H54 (cell line): ENCODE measurements at places on chromosomes 6 and 20.

- no peak for DNase-seq
These were observed 91.7 kb upstream of the PHACTR3 start for GRCh38 chr20:59512651-59513050.

GRCh38 chr6:137729866-137730629 lies 137.0 kb upstream of the TNFAIP3 start:
- DNase-seq: no peak

DNA sequence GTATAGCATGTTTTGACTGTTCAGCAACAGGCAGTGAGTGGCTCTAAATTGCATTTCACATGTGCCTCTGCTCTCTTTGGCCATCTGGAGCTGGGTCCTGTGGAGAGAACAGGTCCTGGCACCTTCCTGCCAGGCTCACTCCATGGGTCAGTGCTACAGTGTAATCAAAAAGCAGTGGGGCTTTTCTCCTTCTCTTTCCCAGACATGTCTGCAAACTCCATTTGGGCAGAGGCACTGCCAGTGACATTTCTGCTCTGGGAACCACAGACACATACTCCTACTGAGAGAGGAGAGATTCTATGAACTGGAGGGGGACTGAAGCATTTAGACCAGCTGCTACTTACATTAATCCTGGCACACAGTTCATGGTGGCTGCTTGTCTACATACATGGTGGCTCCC lies 68.3 kb upstream of the TRAF3IP2 start:
- no peak for DNase-seq

GRCh38 chr6:105097288-105097687 lies 82.5 kb downstream of the POPDC3 start:
- DNase-seq: no peak

GRCh38 chr6:8041913-8042583 lies 22.1 kb downstream of the BLOC1S5 start:
- DNase-seq: no peak

DNA sequence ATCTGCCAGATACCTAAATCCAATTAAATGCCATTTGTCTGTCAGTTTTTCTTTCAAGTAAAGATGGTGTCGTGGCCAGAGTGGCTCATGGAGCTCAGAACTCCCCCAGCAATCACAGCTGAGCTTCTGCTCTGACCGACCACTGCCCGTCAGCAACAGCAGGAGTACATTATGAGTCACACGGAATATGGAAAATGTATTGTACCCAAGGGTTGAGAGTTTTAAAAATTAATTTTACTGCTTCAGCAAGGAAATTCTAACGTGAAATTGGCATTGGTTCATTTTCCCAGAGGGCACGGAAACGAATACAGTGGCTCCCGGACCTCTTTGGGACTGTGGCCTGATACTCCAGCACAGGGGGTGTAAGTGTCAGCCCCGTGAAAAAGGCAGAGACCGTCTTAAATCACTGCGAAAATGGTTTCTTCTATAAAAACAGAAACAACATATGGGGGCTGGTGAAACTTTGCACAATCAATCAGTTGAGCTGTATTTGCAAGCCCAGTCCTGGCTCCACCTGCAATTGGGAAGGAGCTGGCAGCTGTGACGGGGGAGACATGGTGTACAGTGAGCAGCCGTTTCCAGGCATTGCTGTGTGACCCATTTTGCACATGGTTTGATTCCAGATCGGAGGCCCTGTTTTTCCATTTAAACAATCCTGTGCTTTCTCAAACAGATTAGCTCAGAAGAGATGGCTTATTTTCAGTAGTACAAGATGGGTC lies 12.8 kb downstream of the NPEPL1 start:
- no peak for DNase-seq

DNA sequence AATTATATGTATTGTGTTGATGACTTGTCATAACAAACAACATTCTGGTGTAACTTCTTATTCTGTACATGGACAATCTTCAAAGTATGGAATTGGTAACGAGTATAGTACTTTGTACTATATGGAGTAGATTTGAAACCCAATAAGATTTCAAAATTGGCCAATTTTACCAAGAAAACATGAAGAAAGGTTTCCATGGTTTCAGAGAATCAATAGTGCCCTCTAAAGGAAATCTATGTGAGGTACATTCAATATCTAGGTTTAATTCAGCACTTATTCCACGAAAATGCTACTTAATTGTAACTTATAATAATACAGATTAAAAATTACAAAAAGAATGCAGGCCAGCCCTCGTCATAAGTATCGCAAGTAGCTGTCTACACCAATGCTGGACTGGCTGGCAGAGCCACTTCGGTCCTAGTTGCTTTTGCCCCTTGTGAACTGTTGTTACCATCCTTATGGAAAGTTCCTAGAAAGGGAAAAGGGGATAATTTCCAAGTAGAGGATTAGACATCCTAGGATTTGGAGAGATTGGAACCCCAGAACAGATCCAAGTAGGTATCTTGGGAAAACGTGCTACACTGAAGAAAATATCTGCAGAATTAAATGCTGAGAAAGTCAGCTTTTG lies 70.9 kb downstream of the LCA5 start:
- no peak for DNase-seq

- DNase-seq: no peak
These were observed 17.3 kb downstream of the VSTM2L start for GRCh38 chr20:37920270-37920669.

DNA sequence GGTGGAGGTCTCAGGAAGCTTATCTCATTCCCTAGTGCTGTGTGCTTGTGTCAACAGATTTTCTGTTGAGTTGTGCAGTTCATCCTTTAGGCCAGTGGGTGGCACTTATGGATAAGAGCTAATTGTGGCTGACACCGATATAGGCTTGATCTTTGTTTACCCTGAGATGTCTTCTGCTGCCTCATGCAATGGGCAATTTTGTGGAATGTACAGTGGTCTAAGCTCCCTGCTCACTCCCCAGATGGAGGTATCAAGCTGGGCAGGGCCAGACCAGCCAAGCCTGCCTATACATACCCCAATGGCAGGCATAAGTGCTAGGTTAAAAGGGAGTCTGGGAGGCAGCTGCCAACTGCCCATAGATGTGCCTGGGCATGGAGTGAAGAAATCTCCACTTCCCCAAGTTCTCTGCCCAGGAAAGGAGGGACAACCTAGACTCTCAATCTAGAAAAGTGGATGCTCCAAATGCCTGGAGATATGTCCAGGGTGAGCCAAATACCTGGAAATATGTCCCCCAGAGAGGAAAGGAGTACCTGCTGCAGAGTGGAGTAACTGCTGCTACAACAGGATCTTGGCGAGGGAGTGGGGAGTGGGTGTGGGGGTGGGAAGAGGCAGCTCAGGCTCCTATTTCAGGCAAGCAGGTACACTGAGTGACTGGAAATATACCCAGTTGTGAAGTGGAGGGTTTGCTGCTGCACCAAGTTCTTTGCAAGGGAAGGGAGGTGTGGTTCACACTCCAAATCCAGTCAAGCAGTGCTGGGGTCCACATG lies 53.2 kb upstream of the ARG1 start:
- peak; percentile 4 for DNase-seq

- DNase-seq: no peak
These were observed 21.7 kb downstream of the UCKL1 start for GRCh38 chr20:63934271-63935068.

GRCh38 chr20:37378785-37379598 lies 33.1 kb downstream of the SRC start:
- DNase-seq: no peak

- no peak for DNase-seq
These were observed 23.1 kb downstream of the VPS52 start for GRCh38 chr6:33248643-33248931.

GRCh38 chr6:139891471-139891870 lies 517.0 kb upstream of the CITED2 start:
- no peak for DNase-seq

GRCh38 chr6:52399511-52400312 lies 20.4 kb upstream of the EFHC1 start:
- DNase-seq: peak; percentile 50

- no peak for DNase-seq
These were observed 145.2 kb downstream of the DTNBP1 start for GRCh38 chr6:15517600-15517999.

GRCh38 chr6:12818324-12818723 lies 101.8 kb downstream of the PHACTR1 start:
- no peak for DNase-seq

DNA sequence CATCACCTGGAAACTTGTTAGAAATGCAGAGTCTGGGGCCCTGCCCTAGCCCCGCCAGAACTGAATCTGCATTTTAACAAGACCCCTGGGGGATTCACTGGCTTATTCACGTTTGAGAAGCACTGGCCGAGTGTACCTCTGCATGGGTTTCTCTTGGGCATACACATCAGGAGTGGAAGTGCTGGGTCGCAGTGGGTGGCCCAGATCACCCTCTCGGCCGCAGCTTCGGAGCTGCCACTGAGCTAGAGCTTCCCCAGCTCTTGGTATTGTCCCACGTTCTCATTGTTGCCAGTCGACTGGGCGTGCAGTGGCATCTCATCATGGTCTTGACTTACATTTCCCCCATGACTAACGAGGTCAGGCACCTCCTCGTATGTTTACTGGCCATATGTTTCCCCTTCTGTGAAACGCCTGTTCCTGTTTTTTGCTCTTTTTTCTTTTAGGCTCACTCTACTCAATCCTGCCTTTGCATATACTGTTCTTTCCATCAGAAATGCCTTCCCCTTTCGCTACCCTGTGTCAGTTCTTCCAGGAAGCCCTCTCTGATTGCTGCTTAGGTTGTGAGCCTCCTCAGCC lies 3.0 kb upstream of the DLGAP4 start:
- DNase-seq: no peak

DNA sequence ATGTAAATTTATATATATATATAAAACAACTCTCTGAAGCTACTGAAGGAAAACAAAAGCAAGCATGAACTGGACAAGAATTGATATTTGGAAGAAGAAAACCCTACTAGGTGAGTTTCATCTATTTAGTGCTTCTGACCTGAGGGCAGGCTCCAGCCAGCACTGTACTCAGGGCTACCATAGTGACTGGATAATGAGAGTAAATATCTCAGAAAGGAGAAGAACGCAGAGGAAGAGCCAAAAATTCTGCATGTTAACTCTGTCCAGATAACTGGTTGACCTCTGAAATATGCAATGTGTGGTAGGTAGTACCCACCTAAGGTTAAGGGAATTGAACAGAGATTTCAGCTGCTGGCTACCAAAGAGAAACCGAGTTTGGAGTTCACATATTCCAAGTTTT lies 41.4 kb upstream of the CCN2 start:
- no peak for DNase-seq

- no peak for DNase-seq
These were observed 9.8 kb downstream of the VEGFA start for GRCh38 chr6:43779852-43780236.

GRCh38 chr6:153435787-153436186 lies 304.7 kb upstream of the RGS17 start:
- no peak for DNase-seq

- no peak for DNase-seq
These were observed 658 bp downstream of the RIN2 start for GRCh38 chr20:19758501-19759331.

DNA sequence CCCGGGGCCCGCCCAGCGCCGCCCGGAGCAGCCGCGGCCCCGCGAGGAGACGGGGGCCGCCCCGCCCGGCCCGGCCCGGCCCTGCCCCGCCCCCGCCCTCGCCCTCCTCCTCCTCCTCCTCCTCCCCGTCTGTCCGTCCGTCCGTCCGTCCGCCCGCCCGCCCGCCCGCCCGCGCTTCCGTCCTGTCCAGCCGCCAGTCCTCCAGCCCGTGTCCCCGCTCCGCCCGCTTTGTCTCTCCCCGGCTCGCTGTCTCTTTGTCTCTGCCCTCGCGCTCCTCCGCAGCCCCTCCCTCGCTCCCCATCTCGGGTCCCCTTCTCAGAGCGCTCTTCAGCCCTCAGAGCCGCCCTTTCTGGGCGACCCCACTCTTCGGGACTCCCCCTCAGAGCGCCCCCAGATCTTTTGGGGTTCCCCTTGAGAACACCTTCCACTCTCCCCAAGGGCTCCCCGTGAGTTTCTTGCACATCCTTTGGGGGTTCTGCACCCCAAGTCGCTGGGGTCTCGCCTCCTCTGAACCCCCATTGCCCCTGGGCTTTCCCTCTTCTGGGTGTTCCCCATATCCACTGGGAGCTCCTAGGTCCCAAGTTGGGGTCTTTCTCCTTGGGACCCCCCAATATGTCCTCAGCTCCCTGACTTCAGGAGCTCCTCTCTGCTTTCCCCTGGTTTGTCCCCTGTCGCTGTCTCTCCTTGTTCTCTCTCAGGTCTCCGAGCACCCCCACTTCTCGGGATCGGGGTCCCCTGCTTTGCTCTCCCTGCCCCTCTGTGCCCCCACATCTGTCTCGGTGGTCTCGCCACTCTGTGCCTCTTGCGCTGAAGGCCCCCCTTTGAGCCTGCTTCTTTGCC lies 79.5 kb upstream of the MYL9 start:
- DNase-seq: no peak

GRCh38 chr6:136244061-136244616 lies 6.0 kb downstream of the MTFR2 start:
- no peak for DNase-seq

DNA sequence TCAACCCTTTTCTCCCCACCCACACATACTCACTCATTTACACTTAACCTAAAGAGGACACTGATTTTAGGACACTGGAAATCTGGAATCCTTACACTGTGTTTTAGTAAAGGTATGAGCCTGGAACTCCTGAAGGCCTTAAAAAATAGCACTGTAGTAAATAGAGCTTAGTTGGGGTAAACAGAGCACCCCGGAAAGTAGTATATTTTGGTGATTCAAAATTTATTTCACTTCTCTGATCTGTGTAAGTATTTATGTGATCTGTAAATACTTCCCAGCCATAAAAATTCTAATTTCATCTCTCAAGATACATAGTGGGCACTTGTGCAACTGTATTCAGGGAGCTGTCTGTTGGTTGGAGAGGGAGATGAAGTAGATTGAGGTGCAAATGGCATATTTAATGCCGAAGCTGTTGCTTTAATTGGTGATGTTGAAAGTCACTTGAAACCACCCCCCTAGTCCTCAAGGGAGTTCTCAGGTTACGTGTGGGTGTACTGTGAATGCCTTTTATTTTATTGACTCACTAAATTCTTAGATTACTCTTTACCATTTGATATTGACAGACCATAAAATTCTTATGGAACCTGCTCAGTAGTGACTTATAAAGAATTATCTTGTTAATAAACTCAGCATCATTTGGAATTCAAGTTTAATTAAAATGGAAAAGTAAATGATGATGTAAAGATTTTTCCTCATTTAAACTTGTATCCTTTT lies 154.9 kb downstream of the SOX4 start:
- DNase-seq: no peak

- DNase-seq: no peak
These were observed 6.7 kb downstream of the CCR6 start for GRCh38 chr6:167129562-167129961.

GRCh38 chr20:32231245-32231644 lies 23.6 kb downstream of the POFUT1 start:
- DNase-seq: no peak

- DNase-seq: no peak
These were observed 96.7 kb upstream of the FAM184A start for GRCh38 chr6:119174879-119175817.

- no peak for DNase-seq
These were observed 116.2 kb downstream of the DTNBP1 start for GRCh38 chr6:15546591-15546990.

DNA sequence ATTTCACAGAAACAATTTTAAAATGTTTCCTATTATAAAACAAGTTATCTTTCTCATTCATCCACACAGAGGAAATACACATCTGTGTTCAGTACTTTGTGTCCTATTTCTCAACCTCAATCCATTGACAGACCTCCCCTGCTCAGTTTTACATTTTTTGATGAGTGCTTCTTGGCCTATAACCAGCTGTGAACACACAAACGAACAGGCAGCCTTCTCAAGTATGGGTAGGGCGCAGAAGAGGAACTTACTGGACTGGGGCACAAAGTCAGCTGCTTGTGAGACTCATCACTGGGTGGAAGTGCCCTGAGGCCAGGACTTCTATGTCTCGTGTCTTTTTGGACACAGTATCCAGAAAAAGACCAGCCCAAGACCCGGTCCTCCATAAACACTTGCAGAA lies 2.8 kb downstream of the RPS6KA2 start:
- no peak for DNase-seq
